ENCODE measurements at places on chromosomes 7 and 10. TPM values are rescaled to one million over a fixed set of nuclear protein-coding genes. Genes with fewer than 3 reads are reported as not detected.

OPALIN gene
- not detected for total RNA-seq

IKZF1 gene
- not detected for total RNA-seq

MBL2 gene
- total RNA-seq = not detected

CC2D2B gene
- 0.14 TPM for total RNA-seq

HEPACAM2 gene
- under 0.01 TPM for total RNA-seq

KCP gene
- 0.14 TPM for total RNA-seq

GRID1 gene
- 0.09 TPM for total RNA-seq

HYAL4 gene
- total RNA-seq = not detected

COL17A1 gene
- total RNA-seq = 0.74 TPM

FKBP6 gene
- not detected for total RNA-seq

ITPRIP gene
- 9.6 TPM for total RNA-seq

IDI2 gene
- not detected for total RNA-seq

CLRN3 gene
- total RNA-seq = not detected

CCDC71L gene
- 206 TPM for total RNA-seq

ZPBP gene
- not detected for total RNA-seq

FAM180A gene
- 5.5 TPM for total RNA-seq

EGFR gene
- total RNA-seq = 24.2 TPM

BICC1 gene
- total RNA-seq = 99.6 TPM
